ENCODE measurements at places on chromosomes 3 and 15.
A peak's percentile ranks its signal among the peaks of the same experiment; 100 is the strongest.

GRCh38 chr3:9008550-9009255 lies 45.4 kb upstream of the RAD18 start:
- no peak for DNase-seq

GRCh38 chr3:51057121-51057520 lies 328.0 kb upstream of the MANF start:
- DNase-seq = no peak

- DNase-seq = no peak
Observed at GRCh38 chr15:70100474-70101341, 3.0 kb upstream of the TLE3 start.

DNA sequence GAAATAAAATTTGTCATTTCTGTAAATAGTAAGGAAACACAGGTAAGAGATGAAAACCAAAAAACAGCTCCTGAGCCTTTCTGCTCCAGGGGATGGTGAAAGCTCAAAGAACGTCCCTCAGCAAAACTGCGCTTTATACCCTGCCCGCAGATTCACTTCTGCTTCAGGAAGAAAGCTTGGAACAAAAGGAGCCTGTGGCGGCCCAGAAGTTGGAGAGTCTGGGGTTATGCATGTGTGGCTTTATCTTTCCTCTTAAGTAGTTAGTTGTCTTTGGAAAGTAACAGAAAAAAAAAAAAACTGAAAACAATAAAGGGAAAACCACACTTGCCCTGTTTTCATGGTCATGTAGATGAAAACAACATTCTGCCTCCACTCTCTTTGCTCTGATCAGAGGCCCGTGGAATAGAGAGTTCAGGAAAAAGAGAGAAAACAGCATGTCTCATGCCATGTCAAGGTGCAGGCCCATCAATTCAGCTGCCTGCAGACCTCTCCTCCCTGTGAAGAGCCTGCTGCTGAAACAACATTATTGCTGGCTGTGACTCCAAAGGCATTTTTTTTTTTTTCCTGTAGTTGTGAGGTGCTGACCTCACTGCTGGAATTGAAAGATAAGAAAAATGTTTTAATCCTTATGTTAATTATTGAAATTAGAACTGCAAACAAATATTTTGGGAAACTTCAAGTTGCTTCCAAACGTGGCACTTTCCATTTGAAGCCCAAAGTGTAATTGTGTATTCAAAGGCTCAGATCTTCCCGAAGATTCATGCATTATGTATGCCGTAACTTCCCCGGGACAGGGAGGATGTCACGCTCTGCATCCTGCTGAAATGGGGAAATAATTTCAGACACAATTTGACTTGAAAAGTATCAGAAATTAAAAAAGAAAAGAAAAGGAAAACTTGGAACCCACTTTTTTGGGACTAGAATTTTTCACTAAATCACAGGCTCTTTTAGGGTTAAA lies 108.4 kb upstream of the ZNF385D start:
- no peak for DNase-seq

GRCh38 chr3:65963787-65964677 lies 74.7 kb downstream of the MAGI1 start:
- DNase-seq = peak; percentile 27
